Stimulated activated CD8-positive, alpha-beta memory T cell treated with anti-CD3 and anti-CD28 coated beads, Interleukin-7, amount 100 ng/mL, for 1 hour (primary cell): ENCODE measurements at places on chromosomes 5 and 9.

GRCh38 chr5:76804266-76804665 is 14.6 kb upstream of the F2RL1 start:
- DNase-seq, result no peak

GRCh38 chr9:111068383-111068730 is 30.1 kb upstream of the LPAR1 start:
- DNase-seq, result no peak

DNA sequence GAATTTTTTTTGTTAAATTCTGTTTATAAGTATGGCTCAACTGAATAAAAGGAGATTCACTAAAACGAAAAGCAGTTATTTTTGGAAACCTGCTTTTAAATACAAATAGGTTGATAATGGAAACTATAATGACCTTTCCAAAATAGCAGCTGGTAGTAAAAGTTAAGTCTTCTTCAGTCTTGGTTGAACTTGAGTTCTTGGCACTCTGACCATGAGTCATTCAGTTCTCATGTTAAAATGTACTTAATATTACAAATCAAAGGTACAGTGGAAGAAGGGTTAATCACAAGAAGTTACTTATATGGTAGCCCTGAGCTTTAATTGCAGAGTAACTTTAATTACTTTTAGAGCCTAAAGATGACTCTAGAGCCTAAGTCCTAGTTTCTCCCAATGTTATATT is 62.1 kb downstream of the KLF9 start:
- no peak for DNase-seq

GRCh38 chr9:111301195-111301594 is 28.8 kb downstream of the OR2K2 start:
- no peak for DNase-seq

DNA sequence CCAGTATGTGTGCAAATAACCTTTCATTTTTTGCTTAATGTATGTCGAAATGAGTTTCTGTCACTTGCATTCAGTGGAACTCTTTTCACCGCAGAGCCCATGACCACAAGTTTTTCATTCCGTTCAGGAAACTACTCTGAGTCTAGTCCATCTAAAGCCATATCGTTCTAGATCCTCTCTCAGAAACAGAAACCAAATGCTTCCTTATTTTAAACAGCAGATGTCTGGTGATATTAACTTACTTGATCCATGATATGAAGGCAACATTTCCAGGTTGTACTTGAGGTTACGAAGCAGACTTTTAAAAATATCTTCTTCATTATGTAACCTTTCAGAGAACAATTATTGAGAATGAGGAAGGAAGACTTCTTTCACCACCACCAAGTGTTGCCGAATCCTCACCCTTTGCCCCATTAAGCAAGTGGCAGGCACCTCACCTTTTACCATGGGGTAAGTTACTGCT is 72.4 kb upstream of the GNAQ start:
- no peak for DNase-seq
